NCI-H2029 (cell line): ENCODE measurements at places on chromosomes 3 and 15.
A peak's percentile ranks its signal among the peaks of the same experiment; 100 is the strongest.

GRCh38 chr15:100732211-100733055 is 130.0 kb downstream of the ASB7 start:
- no peak for DNase-seq

GRCh38 chr3:126978291-126978690 is 4.6 kb upstream of the PLXNA1 start:
- DNase-seq = no peak

GRCh38 chr3:34229876-34230275 is 431.4 kb downstream of the PDCD6IP start:
- peak; percentile 68 for DNase-seq

- no peak for DNase-seq
These were observed 337.4 kb upstream of the C2CD4B start for GRCh38 chr15:62502451-62502850.

DNA sequence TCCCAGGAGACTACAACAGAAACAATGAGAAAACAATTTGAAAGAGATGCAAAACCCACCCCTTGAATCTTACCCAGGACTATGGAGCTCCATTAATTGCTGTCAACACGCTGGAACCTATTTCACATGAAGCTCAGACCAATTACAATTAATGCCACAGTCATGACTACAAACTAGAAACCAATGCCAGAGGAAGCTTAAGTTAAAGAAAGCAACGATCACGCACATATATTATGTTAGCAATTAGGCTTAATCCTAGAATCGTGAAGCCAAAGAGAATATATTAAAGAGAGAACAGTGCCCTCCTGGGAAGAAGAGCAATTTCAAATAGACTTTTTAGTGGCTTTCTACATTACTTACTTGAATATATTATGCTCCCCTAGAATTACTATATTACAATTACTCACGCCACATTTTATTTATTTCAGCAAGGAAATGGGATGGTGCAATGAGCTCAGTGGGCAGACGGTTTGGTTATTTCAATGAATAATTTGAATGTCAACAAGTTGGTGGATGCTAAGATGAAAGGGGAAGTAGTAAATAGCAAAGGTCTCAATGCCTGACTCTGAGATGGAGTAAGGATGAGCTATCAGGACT is 125.5 kb downstream of the GREM1 start:
- DNase-seq = no peak

DNA sequence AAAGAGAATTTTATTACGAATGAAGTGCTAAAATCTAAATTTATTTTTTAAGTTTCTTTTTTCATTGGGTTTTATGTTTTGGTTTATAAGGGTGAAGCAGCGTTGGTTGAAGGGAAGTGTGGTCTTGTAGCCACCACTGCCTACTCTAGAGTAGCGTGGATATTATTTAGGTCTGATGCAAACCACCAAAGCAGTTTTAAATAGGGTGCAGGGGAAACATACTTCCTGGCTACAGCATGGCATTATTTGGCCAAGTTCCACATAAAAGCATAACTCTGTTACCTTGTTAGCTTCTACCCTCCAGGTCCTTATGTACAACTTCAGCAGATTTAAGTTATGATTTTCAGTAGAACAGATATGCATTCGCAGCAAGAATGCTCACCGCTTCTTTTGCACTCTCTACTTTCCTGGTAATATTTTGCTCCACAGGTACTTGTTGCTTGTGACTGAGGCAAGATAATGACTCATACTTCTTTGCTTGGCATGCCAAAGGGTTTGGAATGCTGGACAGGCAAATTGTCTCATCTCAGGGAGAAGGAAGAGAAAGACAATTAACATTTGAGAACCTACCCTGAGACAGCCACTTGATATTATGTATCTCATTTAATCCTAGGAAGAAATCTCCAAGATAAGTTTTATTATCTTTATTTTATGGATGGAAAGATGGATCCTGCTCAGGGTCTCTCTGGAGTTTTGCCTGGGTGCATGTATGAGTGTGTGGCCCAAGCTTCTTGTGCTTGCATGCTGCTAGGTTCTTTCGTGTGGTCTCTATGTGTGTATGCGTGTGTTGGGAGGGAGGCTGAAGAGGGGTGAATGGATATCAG is 5.4 kb downstream of the TGFBR2 start:
- DNase-seq = no peak

- DNase-seq = no peak
These were observed 33.7 kb downstream of the ANXA2 start for GRCh38 chr15:60363903-60364611.

DNA sequence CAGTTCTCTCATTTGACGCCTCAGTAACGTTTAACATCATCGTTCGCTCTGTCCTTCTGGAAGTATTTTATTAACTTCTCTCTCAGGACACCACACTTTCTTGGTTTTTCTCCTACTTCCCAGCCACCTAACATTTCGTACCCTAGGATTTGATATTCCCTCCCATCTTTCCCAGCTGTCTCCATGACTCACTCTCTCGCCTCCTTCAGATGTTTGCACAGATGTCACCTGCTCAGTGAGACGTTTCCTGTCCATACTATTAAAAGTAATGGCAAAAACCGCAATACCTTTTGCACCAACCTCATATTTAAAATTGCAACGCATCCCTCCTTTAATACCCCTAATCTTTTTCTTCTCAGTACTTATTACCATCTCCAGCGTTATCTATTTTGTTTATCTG is 62.1 kb upstream of the SPRED1 start:
- DNase-seq = no peak

GRCh38 chr3:105260385-105260784 is 106.3 kb upstream of the ALCAM start:
- no peak for DNase-seq

DNA sequence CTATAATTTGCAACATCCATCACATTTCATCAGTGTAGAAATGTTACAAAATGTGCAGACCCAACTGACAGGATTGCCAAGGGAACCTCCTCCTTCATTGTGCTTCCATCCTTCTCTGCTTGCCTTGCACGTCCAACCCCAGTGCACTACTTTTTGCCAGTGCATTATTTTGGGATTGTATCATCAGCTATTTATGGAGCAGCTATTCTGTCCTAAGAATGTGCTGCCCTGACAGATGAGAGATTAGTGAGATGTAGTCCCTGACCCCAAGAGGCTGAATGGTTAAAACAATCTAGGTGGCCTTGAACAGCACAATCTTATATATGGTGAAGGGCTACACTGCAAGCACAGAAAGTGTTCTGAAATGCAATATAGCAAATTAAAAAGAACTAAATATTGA is 935.8 kb downstream of the IGSF11 start:
- no peak for DNase-seq

DNA sequence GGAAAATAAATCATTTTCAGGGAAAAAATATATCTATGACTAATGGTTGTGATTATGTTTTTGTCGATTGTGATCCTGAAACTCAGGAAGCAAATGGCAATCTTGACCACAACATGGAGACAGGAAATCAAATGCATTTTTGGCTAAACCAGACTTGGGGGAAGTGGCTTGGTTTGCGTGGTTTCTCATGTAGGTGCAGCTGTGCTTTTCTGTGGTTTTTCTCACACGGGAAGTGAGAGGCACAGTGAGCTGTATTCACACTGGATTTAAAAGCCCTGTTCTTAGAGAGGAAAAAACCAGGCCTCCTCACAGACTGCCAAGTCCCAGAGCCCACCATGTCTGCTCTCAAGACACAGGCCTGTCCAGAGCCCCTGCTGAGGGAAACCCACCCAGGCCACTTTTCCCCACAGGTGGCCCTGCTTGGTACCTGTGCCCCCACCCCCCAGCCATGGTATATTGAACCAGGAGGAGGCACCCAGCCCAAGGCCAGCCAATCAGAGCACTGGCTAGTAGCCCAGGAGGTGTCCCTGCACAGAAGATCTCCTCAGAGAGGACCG is 46.1 kb downstream of the BTD start:
- DNase-seq = no peak

DNA sequence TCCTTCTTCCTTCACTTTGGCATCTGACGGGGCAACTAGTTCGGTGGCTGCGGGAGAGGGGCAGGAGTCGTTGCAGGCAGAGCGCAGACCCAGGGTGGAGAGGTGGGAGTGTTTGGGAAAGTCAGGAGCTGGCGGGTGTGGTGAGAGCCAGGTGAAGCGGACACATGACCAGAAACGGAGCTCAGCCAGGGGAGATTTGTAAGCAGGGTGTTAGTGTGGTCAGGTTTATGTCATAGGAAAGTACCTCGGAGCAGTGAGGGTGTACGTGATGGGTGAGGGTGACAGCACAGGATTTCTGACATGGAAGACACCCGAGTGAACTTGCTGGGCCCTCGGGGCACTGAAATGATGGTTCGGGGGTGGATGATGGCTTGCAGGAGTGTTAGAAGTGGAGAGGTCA is 247.4 kb upstream of the TPM1 start:
- DNase-seq = no peak

DNA sequence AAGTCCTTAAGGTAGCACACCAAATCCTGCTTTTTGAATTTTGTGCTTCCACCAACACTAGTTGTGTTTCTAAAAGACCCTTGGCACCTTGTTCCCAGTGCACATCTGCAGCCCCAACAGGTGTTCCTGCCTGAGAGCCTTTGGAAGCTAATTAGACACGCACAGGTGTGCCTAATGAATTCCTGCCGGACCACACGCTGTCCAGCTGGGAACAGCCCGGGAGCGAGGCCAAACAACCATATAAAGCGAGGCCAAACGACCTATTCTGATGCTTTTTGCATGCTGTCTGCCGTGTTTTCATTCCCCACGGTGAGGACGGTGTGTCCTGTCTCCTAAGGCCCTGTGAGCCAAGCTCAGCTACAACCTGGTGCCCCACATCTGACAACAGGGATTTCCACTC is 99.5 kb downstream of the ATG7 start:
- peak; percentile 21 for DNase-seq

DNA sequence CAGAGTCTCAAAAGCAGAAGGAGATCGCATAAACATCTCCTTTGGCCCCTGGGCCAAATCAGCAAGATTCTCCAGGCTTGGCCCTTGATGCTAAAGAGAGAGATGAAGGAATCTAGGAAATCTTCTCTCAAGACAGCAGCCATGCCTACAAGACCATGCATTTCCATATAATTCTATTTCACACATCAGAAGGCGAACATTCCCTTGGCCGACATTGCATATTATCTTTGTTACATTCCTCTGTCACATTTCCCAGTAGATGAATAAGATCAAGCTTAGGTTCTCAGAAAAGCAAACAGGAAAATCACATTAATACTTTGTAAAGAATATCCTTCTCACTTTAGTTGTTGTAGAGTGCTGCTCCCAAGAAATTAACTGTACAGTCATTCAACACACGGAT is 21.3 kb downstream of the GASK1A start:
- no peak for DNase-seq

DNA sequence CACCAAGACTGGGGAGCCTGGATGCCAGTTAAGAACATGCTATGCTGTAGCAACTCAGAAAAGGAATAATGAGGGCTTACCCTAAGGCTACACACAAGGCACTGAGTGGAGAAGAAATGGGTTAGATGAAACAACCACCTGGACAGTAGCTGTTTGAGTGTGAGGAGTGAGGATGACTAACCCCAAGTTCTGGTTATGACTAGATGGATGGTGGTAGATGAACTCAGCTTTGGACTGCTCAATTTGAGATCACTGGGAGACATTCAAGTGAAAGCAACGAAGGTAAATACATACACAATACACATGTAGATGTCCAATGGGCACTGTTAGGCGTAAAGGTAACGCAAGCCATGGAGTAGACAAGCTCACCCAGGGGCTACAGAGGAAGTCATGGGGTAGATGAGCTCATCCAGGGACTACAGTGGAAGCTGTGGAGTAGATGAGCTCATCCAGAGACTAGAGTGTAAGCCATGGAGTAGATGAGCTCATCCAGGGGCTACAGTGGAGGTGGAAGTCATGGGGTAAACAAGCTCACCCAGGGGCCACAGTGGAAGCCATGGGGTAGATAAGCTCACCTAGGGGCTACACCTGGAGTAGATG is 98.3 kb downstream of the ANO10 start:
- DNase-seq = no peak

DNA sequence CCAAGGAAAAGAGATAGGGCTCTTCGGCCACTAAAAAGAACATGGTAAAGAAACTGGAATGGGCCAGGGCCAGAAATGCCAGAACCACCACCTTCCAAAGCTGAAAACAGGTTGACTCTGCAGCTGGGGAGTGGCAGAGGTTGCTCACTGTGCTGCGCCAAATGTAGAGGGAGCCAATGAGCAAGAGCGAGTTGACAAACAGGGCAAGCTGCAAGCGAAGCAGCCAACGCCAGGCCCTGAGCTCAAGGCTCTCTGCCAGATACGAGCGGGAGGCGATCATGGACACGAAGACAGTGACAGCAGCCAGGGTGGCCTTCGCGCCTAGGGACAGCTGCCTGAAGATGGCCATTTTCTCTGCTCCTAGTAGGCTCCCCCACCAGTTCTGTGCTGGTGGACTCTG is 3.1 kb downstream of the GLB1 start:
- DNase-seq = no peak

GRCh38 chr3:43388915-43389314 is 102.6 kb downstream of the SNRK start:
- DNase-seq = no peak

DNA sequence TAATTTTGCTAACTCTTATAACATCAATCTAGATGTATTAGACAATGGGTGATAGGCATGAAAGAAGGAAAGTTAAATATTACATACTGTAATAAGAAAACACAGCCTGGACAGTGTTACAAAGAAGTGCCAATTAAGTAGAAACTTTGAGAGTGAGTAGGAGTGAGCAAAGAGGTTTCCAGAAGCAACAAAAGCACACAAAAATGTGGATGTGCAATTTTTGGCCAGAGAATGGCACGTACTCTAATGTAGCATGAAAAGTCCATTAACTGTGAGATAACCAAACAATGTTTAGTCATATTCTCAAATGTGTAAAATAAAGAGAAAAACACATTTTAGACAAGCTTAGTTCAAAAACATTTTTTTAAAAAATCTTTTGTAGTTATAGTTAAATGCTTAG is 567.3 kb downstream of the ROBO1 start:
- no peak for DNase-seq

- DNase-seq = no peak
These were observed 246.6 kb downstream of the IL20RB start for GRCh38 chr3:137204409-137204808.

- DNase-seq = no peak
These were observed 606.7 kb upstream of the MDFIC2 start for GRCh38 chr3:70919091-70919490.

GRCh38 chr3:27905625-27906024 is 183.5 kb upstream of the EOMES start:
- DNase-seq = no peak

DNA sequence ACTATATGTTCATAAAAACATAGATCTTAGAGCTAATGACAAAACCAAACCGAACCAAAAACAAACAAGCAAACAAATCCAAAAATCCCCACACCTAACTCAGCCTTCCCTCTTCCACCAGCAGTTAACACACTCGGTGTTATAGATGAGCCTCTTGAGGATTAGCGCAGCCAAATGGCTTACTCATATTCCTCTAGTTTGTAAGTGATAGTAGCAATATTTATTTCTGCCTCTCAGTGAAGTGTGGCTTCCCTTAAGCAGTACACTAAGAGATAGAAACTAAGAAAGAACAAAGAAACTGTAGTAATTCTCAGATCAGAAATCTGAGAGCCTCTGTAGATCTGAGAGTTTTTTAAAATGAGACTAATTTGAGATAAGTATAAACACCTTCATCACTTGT is 2.4 kb upstream of the NCEH1 start:
- no peak for DNase-seq
